ENCODE measurements at places on chromosomes 3 and 15. TPM values are rescaled to one million over a fixed set of nuclear protein-coding genes. Genes with fewer than 3 reads are reported as not detected.

ST8SIA2 gene
- polyA plus RNA-seq = 5.0 TPM

ST3GAL6 gene
- polyA plus RNA-seq = 85.1 TPM

GXYLT2 gene
- polyA plus RNA-seq = 12.2 TPM

RBSN gene
- polyA plus RNA-seq = 23.9 TPM

NMB gene
- polyA plus RNA-seq = 6.0 TPM

CLSTN2 gene
- polyA plus RNA-seq = 1.9 TPM

TMCO5A gene
- polyA plus RNA-seq = not detected

CKMT1B gene
- 2.5 TPM for polyA plus RNA-seq

GLDN gene
- polyA plus RNA-seq = 0.29 TPM

IQCH gene
- polyA plus RNA-seq = 6.5 TPM

CLRN1 gene
- not detected for polyA plus RNA-seq

C3orf62 gene
- polyA plus RNA-seq = 11.8 TPM

LRRC2 gene
- polyA plus RNA-seq = 3.1 TPM

FBXO40 gene
- not detected for polyA plus RNA-seq

CSTA gene
- polyA plus RNA-seq = 0.69 TPM

SLC22A13 gene
- polyA plus RNA-seq = 3.1 TPM

SLC9C1 gene
- 0.73 TPM for polyA plus RNA-seq

CDC25A gene
- 11.6 TPM for polyA plus RNA-seq

FBXO45 gene
- 19.7 TPM for polyA plus RNA-seq

ITIH3 gene
- 5.9 TPM for polyA plus RNA-seq

PDZRN3 gene
- polyA plus RNA-seq = 47.2 TPM

GNB5 gene
- 17.0 TPM for polyA plus RNA-seq

ISL2 gene
- polyA plus RNA-seq = not detected

CHL1 gene
- polyA plus RNA-seq = 13.1 TPM

SNAP23 gene
- polyA plus RNA-seq = 114 TPM

PDCD10 gene
- 59.9 TPM for polyA plus RNA-seq

CSPG4 gene
- 7.7 TPM for polyA plus RNA-seq

PLA2G4E gene
- polyA plus RNA-seq = not detected

FOXB1 gene
- 0.10 TPM for polyA plus RNA-seq

KLHL24 gene
- polyA plus RNA-seq = 52.7 TPM

EPB42 gene
- polyA plus RNA-seq = 1.5 TPM

LRRK1 gene
- polyA plus RNA-seq = 3.1 TPM

SH2D7 gene
- polyA plus RNA-seq = 0.63 TPM
